ENCODE measurements at places on chromosomes 5 and 9.

DNA sequence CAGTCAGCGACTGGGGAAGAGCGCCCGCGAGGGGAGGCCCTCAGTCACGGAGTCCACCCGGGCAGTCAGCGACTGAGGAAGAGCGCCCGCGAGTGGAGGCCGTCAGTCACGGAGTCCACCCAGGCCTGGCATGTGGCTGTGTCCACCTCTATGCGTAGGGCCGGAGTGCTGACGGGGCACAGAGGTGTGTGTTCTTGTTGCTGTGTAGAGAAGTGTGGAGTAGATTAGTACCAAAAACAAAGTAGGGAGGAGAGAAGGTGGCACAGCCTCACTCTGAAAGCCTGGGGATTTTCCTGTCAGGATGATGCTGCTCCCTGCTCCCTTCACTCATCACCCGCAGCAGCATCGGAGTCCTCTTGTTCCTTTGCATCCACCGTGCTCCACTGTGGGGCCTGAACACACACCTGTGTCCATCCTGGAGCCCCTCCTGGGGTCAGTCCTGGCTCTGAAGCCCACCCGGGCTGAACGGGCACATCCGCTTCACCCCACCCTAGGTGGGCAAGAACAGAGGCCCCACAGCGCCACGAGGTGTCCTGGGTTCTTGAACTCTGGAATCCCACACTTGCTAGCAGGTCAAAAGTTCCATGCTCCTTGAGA is 37.9 kb downstream of the AHRR start:
- DNase-seq, result no peak

DNA sequence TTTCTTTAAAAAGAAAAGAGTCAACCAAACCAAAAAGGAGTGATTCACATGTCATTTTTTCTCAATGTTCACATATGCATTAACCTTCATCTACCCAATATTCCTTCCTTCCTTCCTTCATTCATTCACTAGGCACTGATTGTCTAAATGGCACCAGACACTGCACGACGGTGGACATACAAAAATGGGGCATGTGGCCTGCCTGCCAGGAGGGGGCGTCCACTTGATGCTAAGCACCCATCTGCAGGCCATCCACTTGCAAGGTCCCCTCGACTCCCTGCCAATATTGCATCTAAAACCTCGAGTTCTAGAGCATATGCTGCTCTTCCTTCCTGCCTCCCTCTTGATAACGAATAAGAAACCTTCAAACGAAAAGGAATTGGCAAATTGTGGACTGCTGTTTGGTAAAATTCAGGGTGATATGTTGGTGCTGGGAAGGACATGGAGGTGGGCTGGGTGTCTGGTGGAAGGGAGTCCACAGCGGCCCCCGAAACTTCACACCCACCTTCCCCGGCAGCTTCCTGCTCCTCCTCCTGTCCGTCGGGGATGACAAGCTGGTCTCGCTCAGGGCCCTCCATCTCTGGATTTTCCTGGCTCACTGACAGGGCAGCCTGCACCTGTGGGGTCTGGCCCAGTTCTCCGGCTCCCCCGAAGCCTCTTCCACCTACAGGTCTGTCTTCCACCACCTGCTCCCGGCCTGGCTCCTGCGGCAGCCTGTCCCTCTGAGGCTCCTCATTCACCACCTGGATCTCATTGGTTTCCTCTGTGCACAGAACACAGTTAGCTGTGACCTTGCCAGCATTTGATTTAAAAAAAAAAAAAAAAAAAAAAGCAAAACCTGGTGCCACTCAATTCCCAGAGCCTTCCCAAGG is 64.3 kb downstream of the GOLM1 start:
- DNase-seq, result peak; percentile 17

DNA sequence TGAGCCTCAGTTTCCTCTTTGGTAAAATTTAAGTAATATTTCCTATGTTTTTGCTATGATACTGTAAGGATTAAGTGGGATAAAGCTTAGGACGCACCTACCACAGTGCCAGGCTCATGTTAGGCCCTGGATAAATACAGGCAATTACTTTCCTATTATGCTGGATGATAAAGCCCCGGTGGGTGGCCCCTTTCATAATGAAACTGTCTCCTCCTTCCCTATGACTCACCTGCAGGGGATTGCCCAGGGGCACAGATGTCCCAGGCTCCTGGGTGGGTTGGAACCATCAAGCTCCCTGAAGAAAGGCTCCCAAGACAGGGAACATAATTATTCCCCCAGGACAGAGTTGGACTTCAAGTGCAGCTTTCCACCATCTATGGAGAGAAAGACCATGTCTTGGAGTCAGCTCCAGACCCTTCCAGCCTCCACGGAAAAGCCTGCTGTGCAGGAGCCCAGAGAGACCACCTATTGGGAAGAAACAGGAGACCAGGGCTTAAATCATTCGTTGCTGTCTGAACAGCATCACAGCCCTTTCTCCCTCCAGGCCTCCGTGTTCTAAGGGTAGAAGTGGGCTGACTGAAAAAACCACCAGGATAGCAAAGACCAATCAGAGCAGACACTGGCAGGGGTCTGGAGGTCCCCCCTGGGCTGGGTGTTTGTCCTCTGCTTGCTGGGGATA is 43.2 kb upstream of the FOXE1 start:
- no peak for DNase-seq

GRCh38 chr9:137168904-137169856 is 671 bp downstream of the LRRC26 start:
- peak; percentile 37 for DNase-seq

DNA sequence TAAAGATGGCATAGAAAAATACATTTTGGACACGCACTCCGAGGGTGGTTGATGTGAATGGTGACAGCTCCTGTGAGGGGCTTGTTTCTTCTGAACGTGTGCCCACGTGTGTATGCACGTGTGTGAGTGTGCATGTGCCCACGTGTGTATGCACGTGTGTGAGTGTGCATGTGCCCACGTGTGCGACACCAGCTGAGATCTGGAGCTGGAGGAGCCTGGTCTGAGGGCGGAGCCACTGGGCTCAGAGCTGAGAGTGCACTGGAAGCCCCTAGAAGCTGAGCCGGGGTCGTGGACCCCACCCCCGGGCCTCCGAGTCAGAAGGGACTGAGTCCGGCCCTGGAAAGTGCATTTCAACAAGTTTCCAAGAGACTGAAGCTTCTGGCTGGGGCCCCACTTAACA is 282.5 kb upstream of the IRX4 start:
- DNase-seq, result no peak

- DNase-seq, result no peak
These were observed 34.0 kb upstream of the HAND1 start for GRCh38 chr5:154511984-154512383.

- no peak for DNase-seq
These were observed 43.8 kb upstream of the DAB2IP start for GRCh38 chr9:121607434-121608167.

GRCh38 chr5:102547141-102548035 is 48.6 kb upstream of the SLCO6A1 start:
- no peak for DNase-seq

DNA sequence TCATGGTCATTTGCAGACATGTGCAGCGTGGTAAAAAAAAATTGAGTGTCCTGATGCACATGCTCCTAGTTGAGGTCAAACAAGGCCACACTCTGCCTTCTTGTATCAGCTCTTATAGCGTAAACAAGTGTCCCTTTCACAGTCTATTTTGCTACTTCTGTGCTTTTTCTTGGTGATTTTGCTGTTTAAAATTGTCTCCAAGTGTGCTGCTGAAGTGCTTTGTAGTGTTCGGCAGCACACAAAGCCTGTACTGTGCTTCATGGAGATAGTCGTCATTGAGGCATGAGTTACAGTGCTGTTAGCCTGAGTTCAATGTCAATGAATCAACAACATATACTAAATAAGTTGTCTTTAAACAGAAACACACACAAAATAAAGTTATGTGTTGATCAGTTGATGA is 690.4 kb upstream of the MEF2C start:
- DNase-seq, result no peak

DNA sequence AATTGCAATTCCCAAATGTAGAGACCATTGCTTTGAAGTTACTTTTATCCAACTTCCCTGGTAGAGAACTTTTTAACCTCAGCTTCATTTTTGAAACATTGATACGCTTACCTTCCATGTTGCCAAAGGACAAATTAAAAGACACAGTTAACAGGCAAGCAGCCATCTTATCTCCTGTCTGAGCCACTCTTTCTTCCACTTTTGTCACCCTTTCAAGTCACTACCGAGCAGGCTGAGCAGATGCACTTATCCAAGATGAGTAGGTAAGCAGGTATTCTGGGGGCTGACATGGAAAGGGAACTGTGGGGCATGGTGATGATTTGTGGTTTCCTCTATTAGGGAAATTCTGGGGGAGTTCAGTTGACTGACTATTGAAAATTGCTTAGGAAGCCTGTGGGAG is 66.7 kb downstream of the DOCK2 start:
- DNase-seq, result no peak

DNA sequence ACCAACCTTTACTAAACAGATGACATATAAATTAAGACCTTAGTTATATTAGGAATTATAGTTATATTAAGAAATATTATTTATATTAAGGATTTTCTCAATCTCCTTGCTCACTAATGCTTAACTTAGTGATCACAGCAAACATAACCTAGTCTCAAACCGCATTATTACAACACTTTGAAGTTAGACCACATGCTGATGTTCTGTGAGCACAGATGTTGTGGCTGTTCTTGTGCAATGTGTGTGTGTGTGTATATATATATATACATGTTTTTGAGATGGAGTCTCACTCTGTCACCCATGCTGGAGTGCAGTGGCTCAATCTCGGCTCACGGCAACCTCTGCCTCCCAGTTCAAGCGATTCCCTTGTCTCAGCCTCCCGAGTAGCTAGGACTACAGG is 20.5 kb downstream of the ELP1 start:
- no peak for DNase-seq

DNA sequence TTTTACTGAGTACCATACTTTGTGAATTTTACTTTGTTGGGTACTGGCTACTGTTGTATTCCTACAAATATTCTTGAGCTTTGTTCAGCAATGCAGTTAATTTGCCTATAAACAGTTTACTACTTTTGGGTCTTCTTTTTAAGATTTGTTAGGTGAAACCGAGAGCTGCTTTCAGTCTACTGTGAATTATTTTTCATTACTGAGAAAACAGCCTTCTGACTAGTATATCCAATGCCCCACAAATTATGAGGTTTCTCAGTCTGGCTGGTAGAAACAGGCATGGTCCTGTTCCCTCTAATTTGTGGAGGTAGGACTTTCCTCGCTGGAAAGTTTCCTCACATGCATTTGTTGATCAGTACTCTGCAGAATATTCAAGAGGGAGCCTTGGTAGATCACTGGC is 392.0 kb downstream of the ZSWIM6 start:
- no peak for DNase-seq

GRCh38 chr9:135696446-135696845 is 2.8 kb downstream of the SOHLH1 start:
- no peak for DNase-seq

- no peak for DNase-seq
These were observed 512.1 kb upstream of the MEF2C start for GRCh38 chr5:89395111-89395510.

GRCh38 chr9:99375481-99375880 is 153.4 kb downstream of the SEC61B start:
- DNase-seq, result no peak

GRCh38 chr5:152676196-152676595 is 271.1 kb upstream of the NMUR2 start:
- no peak for DNase-seq

DNA sequence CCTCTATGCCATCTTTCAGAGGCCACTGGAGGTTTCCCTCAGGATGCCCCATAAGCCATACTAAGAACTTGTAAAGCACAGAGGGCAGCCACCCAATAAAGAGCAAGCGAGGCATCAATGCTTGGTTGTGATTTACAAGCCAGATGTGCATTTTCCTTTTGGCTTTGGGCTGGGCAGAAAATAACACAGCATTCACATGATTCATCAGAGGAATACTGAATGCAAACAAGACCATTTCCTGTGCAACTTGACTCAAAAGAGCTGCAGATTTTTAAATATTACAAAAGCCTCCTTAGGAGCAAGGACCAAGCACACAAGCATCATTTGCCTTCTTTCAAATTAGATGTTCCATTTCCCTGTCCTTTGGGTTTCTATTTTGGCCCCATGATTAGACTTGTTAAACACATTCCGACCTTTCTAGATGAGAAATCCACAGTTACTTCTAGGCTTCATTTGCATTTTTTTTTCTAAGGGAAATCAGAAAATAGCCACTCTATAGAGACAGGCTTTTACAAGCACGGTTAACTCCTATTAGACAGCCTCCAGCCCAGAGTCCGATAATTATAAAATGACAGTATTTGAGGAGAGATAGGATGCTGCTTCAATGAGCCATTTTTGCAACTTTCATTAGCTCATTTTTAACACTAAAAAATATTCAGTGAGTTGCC is 207.8 kb downstream of the SEMA5A start:
- DNase-seq, result no peak

GRCh38 chr9:27538647-27539046 is 9.0 kb upstream of the MOB3B start:
- no peak for DNase-seq

DNA sequence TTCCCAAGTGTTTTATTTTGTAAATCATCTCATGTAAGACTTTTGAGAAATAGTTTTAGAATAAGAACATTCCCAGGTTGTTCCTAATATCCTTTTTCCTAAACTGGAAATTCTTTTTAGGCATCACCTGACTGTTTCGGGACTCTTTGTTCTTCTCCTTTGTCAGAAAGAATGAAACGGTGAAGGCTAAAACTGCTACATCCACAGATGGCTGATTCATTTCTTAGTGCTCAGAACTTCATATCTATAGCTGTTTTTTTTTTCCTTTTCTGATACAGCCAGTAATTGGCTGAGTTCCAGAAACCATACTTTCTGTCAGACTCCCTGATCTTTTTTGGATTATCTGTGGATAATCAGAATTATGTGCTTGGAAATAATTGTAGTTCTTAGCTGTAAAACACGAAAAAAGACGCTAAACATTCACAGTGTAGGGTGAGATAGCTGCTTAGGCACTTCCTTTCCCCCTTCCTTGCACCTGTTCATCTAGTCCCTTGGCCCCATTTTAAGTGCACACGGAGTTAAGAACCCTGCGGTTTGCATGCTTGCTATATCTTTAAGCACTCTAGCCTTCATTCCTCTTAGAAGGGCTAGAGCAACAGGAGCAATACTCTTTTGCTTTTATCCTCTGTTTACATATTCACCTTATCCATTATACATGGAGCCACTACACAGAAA is 283.9 kb downstream of the PJA2 start:
- DNase-seq, result no peak

DNA sequence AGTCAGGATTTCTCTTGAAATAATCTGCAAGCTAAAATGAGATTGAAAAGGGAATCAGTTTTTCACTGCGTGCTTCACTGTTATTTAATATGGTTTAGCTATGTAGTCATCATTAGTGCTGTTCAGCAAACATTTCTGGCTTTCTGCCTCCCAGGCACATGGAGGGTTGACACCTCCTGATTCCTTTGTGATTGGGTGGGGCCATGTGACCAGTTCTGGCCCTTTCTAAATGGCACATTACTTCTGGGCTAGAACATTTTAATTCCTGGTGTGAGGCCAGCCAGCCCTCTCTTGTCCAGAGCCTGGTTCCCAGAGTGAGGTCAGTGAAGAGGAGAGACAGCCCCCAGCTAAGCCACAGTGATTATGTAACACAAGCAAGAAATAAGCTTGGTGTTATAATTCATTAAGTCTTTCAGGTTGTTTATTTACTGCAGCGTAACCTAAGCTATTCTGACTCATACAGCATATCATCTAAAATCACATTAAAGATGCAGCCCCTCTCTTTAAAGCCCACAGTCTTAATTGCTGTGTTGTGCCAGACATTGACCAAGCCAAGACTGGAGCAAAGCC is 17.4 kb upstream of the ARSI start:
- DNase-seq, result no peak
